ENCODE measurements at places on chromosomes 1 and 21. TPM values are rescaled to one million over a fixed set of nuclear protein-coding genes. Genes with fewer than 3 reads are reported as not detected.

- no peak for DNase-seq
Observed at GRCh38 chr1:79716447-79716846, 709.9 kb upstream of the ADGRL4 start.

- no peak for DNase-seq
Observed at GRCh38 chr1:117363571-117364048, 3.6 kb upstream of the MAN1A2 start.

DNA sequence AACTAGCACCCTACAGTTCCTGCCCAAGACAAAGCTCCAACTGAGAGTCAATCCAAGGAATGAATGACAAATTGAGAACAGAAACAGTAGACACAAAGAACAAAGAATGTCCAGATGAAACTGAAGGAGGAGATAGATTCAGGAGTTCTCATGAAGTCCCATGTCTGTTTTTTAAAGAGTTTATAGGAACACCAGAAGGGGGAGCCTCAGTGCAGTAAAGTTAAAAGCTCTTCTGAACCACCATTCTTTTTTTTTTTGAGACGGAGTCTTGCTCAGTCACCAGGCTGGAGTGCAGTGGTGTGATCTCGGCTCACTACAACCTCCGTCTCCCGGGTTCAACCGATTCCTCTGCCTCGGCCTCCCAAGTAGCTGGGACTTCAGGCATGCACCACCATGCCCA is 323.6 kb downstream of the MRPL39 start:
- peak; percentile 35 for DNase-seq

- no peak for DNase-seq
Observed at GRCh38 chr1:236948381-236948780, 55.9 kb downstream of the MT1HL1 start.

DNA sequence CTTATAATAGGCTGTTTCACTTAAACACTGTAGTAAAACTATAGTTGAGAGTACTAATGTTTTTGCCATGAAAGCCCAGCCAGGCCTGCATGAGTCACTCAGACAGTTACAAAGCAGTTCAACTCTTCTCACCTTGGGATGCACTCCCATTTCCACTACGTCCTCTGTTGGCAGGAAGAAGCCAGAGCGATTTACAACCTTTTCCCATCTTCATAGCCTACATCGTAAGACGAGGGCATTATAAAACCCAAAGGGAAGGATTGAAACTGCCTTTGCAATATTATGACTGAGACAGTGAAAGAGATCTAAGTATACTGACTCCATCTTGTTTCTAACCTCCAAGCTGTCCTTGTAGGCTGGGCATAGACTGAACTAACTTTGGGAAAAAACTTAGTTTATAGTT is 71.8 kb upstream of the CSF1 start:
- DNase-seq: no peak

GRCh38 chr1:204409123-204409522 is 2.5 kb downstream of the PPP1R15B start:
- DNase-seq: no peak

SLC45A3 gene
- total RNA-seq: 16.7 TPM

MYCL gene
- 18.4 TPM for total RNA-seq

DNA sequence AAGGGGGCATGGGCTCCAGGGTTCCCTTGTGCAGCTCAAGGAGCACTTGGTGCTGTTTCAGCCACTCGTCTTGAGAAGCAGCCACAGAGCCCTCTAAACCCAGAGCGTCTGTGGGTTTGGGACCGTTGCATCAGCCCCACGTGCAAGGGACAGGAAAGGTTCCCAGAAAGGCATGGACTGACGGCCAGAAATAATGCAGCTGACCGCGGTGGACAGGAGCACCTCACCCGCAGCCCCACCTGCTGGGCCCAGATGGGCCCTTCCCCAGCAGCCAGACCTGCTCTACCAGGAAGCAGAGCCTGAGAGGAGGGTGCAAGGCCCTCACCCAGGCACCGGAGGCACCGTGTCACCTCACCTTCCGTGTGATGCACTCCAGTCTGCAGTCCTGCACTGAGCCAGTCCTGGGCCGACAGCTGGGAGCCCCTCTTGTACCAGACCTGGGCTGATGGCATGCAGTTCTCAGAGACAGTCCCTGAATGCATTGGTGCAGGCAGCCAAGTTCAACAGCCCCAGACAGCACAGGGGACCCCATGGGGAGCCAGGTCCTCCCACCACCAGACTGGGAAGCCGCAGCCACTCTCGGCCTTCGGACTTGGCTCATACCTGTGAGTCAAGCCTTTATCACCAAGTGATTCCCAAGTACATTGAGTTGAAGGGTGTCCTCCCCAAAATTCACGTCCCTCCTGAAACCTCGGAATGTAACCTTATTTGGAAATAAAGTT is 4.8 kb upstream of the TFF3 start:
- DNase-seq: peak; percentile 52

- DNase-seq: no peak
Observed at GRCh38 chr1:158716335-158716734, 4.2 kb downstream of the OR6K3 start.

GRCh38 chr1:67634396-67634935 is 50.5 kb upstream of the GADD45A start:
- no peak for DNase-seq

TARBP1 gene
- total RNA-seq: 20.2 TPM

NBPF9 gene
- 4.3 TPM for total RNA-seq

GRCh38 chr1:48920851-48921250 is 144.2 kb upstream of the BEND5 start:
- DNase-seq: no peak

- peak; percentile 89 for DNase-seq
Observed at GRCh38 chr1:167165948-167166689, 54.6 kb upstream of the POU2F1 start.

DNA sequence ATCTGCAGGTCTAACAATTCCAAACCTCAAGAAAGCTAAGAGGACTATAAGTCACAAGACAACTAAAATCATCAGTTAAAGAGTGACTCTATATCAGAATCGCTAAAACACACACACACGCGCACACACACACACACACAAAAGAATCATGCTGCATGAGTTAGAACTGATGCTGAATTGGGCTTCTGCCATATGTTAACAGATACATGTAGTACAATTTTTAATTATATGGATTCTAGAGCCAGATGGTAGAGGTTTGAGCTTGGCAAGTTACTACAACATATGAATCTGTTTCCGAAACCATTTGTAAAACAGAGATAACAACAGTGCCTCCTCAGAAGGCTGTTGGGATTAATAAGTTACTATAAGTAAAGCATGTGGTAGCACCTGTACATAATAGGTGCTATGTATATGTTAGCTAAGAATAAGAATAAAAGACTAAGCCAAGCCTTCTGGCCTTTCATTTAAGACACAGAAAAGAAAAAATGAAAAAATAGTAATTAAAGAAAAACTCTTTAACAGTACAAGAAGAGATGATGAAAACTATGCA is 17.9 kb downstream of the EPRS1 start:
- no peak for DNase-seq

S100A7A gene
- not detected for total RNA-seq

YRDC gene
- 28.0 TPM for total RNA-seq

DNA sequence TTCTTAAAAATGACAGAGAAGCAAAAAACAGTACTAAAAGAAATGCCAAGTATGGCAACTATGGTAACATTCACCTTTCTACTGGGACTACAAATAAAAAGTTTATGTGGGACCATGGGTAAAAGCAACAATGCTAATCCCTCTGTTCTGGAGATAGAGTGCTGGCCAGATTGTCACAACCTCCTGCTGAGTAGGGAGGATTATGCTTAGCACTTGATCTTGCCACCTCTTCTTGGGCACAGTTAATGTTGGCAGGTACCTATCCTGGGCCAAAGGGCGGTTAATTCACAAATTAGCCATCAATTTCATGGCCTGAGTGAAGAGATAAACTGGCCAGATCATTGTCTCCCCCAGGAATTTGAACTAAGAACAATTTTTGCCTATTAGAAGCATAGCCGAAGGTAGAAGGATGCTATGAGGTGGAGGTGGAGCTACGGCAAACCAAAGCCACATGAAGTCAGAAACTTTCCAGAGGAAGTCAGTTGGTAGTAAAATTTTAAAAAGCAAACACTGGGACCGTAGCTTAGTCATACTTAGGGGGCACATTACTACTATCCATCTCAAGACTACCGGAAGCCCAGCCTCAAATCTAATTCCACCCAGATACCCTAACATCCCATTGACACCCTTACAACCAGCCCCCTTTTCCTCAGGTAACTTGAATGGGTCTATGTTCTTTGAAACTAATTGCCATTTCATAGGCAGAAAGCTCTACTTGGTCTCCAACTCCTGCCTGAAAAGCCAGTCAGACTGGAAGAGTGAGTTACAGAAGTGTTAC is 2.7 kb downstream of the SCYL3 start:
- DNase-seq: no peak

NBPF1 gene
- total RNA-seq: 29.3 TPM
